NCI-H187 treated with DMSO at 0.1 percent for 48 hours (cell line): ENCODE measurements at places on chromosomes 7 and 10.

DNA sequence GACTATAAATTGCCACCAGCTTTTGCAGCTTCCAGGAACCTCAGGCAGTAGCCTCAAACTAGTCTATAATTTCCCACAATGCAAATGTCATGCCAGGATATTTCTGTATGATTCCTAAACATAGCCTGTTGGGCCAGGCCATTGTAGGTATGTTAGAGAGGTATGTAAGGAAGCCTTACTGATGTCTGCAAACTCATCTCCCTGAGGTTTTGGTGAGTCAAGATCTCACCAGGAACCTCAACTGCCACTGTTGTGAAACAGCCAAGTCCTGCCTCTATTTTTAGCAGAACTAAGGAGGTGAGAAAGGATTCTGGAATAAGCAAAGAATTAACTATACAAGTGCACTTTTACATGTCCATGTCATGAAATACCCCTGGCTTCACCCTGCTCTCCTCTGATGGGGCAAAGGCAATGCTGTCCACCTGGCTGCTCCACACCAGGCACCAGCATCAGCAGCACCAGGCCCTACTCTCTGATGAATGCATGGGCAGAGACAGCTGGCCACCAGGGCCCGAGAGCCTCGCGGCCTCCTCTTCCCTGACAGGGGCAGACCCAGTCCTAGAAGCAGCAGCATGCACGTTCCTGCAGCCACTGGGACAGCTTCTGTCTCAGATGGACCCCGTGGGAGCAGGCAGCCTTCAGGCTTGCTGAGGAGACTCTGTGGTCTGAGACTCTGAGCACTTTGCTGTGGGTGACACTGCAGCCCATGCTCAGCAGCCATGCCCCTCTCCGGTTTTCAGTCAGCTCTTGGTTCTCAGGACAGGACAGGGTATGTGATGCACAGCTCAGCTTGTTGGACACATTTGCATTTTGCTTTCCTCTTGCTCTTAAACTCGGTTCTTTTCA, 147.3 kb downstream of the ZMYND11 start:
- no peak for DNase-seq

GRCh38 chr7:148398844-148399365, 191.7 kb upstream of the C7orf33 start:
- no peak for DNase-seq

GRCh38 chr7:151867912-151868311, 9.0 kb downstream of the PRKAG2 start:
- no peak for DNase-seq

DNA sequence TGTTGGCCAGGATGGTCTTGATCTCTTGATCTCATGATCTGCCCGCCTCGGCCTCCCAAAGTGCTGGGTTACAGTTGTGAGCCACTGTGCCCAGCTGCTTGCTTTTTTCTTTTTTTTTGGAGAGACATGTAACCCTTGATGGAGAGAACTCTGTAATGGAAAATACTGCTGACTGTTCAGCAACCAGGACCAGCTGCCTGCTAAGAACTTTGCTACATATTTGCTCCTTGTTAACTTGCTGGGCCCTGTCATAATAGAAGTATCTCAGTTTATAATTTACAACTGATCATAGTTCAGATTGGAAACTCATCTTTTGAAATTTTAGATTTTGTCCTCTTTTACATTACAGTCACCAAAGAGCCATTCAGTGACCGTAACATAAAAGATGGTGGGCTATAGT, 34.9 kb downstream of the TASOR2 start:
- no peak for DNase-seq

- peak; percentile 7 for DNase-seq
Measured at GRCh38 chr10:87817609-87818504, at the start of gene ATAD1. Gene ATAD1, minus strand, starts transcription at chr10:87818226. Its CDS starts 3,627 bp downstream, at chr10:87814599.

- no peak for DNase-seq
Measured at GRCh38 chr10:100506596-100507356, 12.9 kb downstream of the SEC31B start.

GRCh38 chr7:44238116-44238695, 37.4 kb downstream of the YKT6 start:
- DNase-seq = no peak

- no peak for DNase-seq
Measured at GRCh38 chr10:63801166-63801565, 280.0 kb downstream of the REEP3 start.

GRCh38 chr10:79223091-79224048, 123.9 kb upstream of the PPIF start:
- no peak for DNase-seq
